ENCODE measurements at places on chromosomes 1 and 21.
A peak's percentile ranks its signal among the peaks of the same experiment; 100 is the strongest.

GRCh38 chr1:156766298-156767100 lies 836 bp upstream of the PRCC start:
- DNase-seq, result no peak

GRCh38 chr1:238606896-238607295 lies 716.2 kb upstream of the ZP4 start:
- DNase-seq, result no peak

DNA sequence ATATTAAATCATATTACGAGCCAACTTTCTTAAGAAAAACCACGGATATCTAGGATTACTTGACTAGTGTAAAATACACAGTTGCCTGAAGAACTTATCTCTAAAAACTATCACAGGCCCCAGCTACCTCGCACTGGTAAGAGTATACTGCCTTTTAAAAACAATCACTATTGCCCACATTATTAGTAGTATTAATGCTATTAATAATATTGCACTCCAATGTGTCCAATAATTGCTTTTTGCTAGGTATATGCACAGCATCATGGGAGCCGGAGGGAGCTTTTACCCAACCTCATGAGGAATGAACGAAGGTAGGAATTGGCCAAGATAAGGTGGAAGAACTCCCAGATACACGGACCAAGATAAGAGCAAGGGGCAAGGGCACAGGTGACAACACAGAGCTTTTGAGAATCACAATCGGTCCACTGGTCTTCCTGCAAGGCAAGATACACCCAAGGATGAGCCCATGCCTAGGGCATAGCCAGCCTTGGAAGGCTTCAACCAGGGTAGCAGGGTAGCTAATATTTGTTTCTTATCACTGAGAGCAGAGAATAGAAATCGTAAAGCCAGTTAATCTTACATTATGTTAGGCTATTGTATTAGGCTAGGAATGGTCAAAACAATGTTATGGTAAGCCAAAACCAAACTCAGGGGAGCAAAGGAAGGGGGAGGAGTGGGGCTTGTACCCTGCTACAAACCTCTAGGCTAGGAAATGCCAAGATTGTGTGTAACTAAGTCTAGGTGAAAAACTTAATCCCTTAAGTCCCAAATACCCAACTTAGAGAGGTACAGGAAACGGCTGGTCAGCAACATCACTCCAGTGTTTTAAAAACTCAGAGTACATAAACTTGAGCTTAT lies 9.4 kb downstream of the GLUL start:
- no peak for DNase-seq

- no peak for DNase-seq
Observed at GRCh38 chr1:97680894-97681293, 239.9 kb downstream of the DPYD start.

DNA sequence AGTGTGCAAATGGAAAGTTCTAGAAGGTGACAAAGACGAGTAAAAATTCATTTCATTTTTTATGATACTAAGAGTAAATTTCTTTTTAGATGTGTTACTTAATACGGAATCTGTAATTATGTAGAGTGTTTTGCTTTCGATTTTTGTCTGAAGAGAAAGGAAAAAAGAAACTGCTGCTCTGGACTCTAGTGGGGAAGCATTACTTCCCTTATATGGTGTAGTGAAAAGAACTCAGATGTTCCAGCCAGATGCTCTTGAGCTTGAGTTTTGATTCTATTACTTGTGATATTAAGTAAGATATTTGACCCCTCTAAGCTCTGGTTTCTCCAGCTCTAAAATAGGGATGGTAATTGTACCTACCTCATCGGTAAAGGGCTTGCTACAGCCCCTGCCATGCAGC lies 12.2 kb upstream of the GPR161 start:
- DNase-seq, result no peak

GRCh38 chr1:66271216-66271903 lies 262.6 kb upstream of the SGIP1 start:
- no peak for DNase-seq

GRCh38 chr1:18263547-18264120 lies 156.0 kb downstream of the IGSF21 start:
- no peak for DNase-seq

GRCh38 chr1:18365099-18365705 lies 115.5 kb upstream of the KLHDC7A start:
- no peak for DNase-seq

GRCh38 chr1:37288900-37289299 lies 185.5 kb upstream of the ZC3H12A start:
- no peak for DNase-seq

DNA sequence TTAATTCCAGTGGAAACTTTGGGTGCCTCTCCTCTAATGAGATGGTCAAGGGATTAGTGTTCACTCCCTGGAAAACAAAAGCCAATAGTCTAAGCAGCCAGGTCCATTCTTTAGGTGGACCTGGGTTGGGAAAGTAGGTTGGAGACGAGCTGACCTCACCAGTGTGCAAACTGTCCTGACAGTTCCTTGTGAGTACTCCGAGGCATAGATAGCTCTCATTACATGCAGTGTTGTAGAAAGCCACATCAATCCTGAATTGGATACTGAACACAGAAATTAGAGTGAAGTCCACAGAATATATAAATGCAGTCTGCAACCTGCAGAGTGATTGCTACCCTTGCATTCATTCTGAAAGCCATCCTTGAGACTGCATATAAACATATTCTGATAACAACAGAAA lies 675.1 kb upstream of the CXADR start:
- no peak for DNase-seq

DNA sequence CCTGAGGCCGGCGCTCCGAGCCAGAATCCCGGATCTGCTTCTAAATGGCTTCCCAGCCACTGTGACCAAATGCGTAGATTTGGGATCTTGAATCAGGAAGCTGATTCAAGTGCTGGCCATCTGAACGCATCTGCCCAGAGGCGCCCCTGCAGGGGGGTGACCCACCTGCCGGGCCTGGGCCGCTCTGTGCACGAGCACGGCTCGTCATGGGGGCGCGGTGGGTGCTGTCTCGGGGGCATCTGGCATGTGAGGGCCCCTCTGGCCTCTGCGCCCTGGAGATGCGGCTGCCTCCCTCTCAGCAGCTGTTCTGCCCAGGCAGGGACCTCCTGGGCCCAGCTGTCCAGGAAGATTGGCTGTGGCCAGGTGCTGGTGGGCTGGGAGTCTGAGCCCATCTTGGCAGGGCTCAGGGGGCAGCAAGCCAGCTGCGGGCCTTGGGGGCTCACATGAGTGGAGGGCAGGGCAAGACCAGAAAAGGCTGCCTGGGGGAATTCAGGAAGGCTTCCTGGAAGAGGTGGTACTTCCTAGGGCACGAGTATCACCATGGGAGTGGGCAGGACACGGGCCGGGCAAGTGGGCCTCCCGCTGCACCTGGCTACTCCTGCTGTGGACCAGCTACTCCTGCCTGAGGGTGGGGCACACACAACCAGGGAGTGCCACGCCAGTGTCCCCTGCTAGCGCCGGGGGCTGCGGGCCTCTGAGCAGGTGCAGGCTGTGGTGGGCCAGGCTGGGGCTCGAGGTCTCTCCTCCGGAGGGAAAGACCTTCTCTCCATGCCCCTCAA lies 25.1 kb downstream of the PLCH2 start:
- DNase-seq, result no peak

GRCh38 chr1:84936116-84936810 lies 43.3 kb upstream of the LPAR3 start:
- DNase-seq, result no peak

GRCh38 chr1:40167317-40167716 lies 6.1 kb downstream of the RLF start:
- DNase-seq, result no peak

DNA sequence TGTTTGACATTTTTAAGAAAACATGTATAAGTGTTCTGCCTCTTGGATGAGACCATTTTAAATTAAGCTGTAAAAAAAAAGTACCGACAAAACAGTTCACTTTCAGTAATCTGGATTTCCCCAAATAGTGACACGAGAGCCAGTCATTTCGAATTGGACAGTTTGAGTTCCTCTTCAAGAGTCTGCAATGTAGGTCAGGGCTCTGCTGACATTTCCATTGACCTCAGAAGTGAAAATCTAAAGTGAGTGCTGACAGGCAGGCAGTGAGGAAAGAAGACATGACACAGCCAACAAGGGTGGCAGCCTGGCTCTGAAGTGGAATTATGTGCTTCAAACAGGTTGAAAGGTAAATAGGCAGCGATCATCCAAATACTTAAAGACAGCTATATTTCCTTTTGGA lies at the start of gene IL23R:
Gene IL23R (plus strand): TSS at position 259 of the 400 bp plus-strand sequence. CDS start 1,667 bp downstream, outside the sequence.
- no peak for DNase-seq

DNA sequence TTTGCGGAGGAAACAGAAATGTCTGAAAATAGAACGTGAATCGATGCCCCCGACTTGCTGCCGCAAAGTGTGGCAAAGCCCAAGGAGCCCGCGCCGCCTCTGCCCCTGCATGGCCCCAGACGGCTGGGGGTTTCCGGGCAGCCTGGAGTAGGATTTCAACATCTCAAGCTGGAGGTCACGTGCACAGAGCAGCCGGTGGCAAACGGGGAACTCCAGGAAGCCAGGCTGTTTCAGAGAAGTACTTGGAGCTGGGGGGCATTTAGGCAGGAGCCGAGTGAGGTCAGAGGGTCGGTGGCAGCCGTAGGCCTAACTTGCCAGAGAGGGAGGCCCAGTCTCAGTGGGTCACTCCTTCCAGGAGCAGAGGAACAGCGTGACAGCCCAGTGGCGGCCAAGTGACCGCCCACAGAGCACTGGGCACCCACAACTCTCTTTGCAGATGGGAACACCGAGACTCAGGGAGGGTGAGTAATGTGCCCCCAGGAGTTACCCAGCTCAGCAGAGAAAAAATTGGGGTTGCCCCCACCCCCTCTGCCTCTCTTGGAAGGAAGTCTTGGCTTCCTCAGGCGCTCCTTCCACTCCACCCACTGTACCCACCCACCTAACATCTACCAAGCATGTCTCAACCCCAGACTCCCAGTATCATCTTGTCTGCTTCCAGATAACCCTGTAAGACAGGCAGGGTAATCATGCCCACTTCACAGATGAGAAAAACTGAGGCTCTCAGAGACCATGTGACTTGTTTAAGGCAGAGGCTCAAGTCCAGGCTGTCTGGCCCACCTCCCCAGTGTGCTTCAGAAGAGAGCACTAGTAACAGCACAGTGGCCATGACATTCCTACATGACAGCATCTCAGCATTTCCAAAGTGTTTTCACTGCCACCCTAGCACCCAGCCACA lies 179.4 kb downstream of the HIVEP3 start:
- peak; percentile 86 for DNase-seq

DNA sequence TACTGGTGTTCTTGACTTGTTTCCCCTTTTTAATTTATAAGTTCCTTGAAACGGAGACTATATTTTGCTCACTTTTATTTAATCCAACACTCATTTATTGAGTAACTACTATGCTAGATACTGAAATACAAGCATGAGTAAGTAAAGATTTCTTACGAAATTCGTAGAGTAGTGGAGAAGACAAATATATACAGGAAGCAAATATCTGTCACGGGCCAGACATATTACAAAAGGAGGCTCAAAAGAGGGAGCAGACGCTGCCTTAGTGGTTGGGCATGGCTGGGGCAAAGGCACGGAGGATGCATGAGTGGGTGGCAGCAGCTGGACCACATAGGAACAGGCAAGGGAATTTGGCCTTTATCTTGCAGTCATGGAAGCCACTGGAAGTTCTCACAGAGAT lies 6.8 kb downstream of the NCF2 start:
- no peak for DNase-seq

DNA sequence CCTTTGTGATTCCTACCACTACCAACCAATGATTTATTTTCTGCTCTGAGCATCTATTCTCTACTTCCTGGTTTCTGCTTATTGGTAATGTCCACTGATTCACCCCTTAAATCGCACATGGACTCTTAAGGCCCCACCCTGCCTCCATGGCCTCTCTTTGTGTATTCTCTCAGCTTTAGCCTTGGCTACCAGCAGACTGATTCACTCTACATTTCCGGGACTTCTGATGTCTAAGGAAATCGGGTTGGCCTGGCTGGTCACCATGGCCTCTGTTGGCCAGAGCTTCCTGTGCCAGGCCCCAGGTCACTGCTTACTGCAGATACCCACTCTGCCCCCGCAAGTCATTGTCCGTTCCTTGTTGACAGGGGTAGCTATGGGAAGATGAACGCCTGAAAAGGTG lies 40.9 kb downstream of the PDPN start:
- DNase-seq, result no peak

DNA sequence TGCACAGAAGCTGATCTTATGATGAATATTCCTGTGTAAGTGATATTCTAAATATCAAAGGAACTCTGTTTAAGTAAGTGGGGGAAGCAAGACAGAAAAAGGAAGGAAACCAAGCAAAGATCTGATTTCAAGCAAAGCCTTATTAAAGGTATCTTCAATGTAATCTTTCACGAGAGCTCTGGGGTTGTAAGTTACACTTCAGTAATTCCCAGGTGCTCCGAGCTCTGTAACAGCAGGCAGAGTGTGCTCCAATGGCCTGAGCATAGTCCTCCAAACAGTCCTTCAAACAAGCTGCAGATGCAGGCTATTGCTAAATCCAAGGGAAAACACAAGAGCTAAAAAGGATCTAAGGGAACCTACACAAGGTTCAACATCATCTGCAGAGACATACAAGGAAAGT lies 949.7 kb upstream of the TMPRSS15 start:
- no peak for DNase-seq

GRCh38 chr1:45291716-45292115 lies 35.0 kb upstream of the HPDL start:
- no peak for DNase-seq

GRCh38 chr1:118983558-118984041 lies 4.5 kb downstream of the TBX15 start:
- no peak for DNase-seq

GRCh38 chr1:88722492-88722891 lies 38.4 kb downstream of the PKN2 start:
- no peak for DNase-seq

- DNase-seq, result peak; percentile 19
Observed at GRCh38 chr1:66981679-66982078, 56.9 kb downstream of the MIER1 start.

DNA sequence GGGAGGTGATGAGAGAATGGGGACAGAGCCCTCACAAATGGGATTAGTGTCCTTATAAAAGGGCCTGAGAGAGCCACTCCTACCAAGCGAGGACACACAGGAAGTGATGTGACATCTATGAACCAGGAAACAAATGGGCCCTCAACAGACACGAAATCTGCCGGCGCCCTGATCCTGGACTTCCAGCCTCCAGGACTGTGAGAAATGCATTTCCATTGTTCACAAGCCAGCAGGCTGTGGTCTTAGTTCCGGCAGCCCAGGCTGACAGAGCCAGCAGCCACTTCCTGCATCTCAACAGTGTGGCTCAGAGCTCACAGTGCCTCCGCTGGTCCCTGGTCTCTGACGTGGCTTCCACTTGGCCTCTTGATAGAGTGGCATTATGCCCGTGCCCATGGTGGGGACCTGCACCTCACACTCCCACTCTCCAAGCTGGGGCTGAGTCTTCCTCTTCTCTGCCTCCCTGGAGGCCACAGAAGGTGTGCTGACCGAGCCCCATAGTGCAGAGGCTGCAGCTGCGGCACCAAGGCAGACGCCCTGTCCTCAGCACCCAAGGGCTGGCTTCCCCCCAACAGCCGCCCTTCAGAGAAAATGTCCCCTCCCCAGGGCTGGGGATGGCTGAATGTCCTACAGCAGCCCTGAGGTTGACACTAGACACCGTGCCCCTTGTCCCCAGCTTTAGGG lies 44.9 kb downstream of the ACOT7 start:
- DNase-seq, result no peak

DNA sequence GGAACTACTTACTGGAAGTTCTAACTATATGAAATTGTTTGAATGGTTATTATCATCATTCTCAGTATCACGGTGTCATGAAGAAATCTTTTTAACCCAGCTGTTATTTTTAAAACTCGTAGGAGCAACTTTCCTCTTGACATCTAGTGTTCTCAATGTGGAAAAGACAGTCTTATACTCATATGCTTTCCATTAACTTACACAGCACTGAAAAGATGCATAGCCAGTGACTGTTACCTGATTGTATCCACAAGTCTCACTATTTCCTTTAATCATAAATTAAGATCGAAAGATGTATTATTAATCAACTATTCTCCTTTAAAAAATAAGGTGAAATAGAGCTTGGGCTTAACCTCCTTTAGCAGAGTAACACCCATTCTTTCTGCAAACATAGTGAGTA lies 59.7 kb upstream of the TNFSF4 start:
- DNase-seq, result no peak

Data from stimulated activated CD4-positive, alpha-beta T cell treated with anti-CD3 and anti-CD28 coated beads, Interleukin-1b, Interleukin-23, amount 100 ng/mL, for 24 hours (primary cell).